ENCODE measurements at places on chromosomes 11 and 22.

GRCh38 chr22:28464127-28464526 lies 215.5 kb downstream of the TTC28 start:
- DNase-seq, result no peak

- DNase-seq, result no peak
Observed at GRCh38 chr22:47612311-47612910, 850.0 kb downstream of the TBC1D22A start.

GRCh38 chr22:19330865-19331418 lies 39.4 kb upstream of the CLTCL1 start:
- DNase-seq, result no peak

DNA sequence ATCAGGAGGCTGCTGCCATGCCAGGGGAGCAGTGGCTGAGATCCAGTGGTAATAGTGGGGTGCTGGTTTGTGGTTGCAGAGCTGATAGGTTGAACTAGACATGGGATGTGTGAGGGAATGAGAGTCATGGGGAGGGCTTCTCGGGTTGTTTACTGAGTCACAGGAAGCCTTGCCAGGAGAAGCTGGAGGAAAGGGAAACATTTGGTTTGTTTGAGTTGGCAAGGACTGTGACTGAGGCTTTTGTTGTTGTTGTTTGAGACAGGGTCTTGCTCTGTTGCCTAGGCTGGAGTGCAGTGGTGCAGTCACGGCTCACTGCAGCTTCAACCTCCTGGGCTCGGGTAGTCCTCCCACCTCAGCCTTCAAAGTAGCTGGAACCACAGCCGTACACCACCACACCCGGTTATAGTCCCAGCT lies 49.3 kb downstream of the CABIN1 start:
- no peak for DNase-seq

- DNase-seq, result no peak
Observed at GRCh38 chr11:13012056-13012661, 3.0 kb downstream of the RASSF10 start.

GRCh38 chr22:47128622-47129215 lies 366.3 kb downstream of the TBC1D22A start:
- no peak for DNase-seq

GRCh38 chr11:112697391-112698178 lies 263.6 kb upstream of the NCAM1 start:
- DNase-seq, result no peak

DNA sequence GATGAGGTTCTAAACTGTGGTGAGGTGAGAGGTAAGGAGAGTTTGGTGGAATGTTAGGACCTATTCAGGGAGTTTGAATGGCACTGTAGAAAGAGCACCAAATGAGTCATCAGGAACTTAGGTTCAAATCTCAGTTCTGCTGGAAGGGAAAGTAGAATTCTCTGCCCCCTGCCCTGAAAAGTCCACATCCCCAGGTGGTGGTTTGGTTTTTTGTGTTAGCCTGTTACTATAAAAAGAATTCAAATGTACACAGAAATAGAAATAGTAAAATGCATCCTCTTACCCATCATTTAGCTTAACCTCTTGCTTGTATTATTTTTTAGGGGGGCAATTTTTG lies 20.2 kb downstream of the PPFIBP2 start:
- DNase-seq, result no peak

- no peak for DNase-seq
Observed at GRCh38 chr11:125910226-125910849, 6.0 kb downstream of the DDX25 start.

DNA sequence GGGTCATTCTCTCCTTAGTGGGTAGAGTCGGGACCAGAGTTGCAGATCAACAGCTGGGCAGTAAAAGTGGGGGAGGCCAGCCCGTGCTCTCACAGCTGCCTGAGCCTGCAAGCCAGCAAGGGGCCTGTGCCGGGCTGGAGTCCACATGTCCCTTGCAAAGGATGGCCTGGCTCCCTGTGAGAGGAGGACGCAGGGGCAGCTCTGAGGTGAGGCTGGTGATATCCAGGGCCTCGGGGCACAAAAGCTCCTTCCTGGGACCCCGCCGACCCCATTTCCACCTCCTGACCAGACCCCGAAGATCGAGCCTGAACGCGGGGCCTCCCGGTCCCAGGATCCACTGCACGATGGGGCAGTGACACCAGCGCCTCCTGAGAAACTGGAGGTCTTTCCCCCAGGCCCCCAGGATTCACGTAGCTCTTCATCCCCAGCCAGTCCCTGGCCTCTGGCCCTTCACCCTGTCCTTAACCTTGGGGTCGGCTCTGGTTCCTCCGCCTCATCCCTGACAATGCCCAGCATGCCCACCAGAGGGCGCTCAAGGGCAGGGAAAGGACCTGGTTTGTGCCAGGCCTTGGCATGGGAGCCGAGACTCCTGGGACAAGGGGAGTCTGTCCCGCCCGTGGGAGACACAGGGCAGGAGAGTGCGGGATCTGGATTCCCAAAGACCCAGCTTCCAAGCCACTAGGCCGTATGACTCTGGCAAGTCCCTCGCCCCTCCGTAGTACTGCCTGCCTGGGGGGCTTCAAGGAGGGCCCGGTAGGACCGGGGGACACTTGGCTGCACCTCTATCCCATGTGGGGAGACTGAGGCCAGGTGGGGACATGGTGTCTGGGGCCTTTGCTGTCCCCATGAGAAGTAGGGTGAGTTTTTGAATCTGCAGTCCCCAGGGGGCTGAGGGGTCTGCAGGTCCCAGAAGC lies 17.8 kb upstream of the WNT7B start:
- no peak for DNase-seq

- DNase-seq, result no peak
Observed at GRCh38 chr11:120186774-120187591, 23.8 kb upstream of the OAF start.

DNA sequence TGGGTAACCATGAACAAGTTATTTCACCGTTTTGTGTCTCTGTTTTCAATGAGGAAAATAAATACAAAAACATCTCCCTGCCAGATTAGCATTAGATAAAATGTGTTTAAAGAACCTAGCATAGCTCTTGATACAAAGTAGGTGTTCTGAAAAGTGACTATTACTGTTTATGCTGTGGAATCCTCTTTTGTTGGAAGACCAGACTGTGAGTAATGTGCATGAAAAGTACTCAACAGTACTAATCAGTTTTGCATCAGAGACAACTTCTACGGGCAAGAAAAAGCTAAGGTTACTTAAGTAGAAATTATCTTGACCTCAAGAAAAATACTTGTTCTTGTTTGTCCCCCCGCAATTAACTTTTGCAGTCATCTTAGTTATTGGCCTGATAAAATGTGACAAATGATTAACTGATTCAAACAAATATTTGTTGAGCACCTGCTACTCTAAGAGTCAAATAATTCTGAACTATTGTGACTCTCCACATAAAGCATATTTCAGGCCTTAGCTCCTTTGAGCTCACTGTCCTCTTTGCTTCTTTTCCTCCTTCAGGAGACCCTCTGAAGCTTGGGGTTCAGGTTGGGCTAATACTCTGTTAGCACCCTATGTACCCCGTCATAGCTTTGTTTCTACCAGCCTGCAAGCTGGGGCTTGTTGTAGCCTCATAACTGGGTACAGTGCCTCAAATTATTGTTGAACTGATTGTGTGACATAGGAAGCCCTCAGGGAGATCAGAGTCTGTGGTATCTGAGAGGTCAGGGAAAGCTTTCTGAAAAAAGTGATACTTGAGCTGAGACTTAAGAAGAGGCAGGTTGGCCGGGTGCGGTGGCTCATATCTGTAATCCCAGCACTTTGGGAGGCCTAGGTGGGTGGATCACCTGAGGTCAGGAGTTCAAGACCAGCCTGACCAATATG lies 24.5 kb downstream of the DIXDC1 start:
- no peak for DNase-seq

DNA sequence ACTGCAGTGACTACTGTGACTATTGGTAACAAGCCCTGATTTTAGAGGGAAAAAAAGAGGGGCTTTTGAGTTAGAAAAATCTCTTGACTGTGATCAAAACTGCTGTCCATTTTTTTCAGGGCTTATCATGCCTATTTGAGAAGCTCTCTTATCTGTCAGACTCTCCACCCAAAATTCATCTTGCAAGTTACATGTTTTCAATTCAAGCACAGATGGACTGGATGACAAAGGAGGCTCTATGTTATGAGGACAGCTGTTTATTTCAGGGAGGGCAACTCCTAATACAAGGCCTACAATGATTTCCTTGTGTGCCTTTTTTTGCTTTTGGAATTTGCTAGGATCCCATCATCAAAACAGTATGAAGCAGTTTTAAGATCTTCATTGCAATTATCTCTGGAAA lies 35.2 kb upstream of the USP47 start:
- DNase-seq, result no peak

GRCh38 chr11:112057170-112057569 lies 16.6 kb downstream of the PIH1D2 start:
- no peak for DNase-seq

DNA sequence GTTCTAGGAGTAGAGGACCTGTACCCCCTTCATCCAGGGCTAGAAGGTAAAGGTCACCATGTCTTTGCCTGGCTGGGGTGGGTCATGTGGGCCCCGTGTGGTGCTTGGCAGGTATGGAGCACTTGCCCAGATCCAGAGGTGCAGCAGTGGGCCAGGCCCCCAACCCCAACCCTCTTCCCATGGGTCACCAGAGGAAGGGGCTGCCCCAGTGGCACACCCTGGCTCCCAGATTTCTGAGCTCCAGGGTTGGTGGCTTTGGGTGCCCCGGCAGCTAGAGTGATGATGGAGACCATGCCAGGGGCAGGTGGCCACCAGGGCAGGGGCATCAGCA lies 2.4 kb upstream of the GP1BB start:
- DNase-seq, result no peak

- no peak for DNase-seq
Observed at GRCh38 chr11:34416766-34417165, 22.0 kb upstream of the CAT start.

GRCh38 chr11:47152953-47153950 lies 23.4 kb downstream of the ARFGAP2 start:
- DNase-seq, result no peak

DNA sequence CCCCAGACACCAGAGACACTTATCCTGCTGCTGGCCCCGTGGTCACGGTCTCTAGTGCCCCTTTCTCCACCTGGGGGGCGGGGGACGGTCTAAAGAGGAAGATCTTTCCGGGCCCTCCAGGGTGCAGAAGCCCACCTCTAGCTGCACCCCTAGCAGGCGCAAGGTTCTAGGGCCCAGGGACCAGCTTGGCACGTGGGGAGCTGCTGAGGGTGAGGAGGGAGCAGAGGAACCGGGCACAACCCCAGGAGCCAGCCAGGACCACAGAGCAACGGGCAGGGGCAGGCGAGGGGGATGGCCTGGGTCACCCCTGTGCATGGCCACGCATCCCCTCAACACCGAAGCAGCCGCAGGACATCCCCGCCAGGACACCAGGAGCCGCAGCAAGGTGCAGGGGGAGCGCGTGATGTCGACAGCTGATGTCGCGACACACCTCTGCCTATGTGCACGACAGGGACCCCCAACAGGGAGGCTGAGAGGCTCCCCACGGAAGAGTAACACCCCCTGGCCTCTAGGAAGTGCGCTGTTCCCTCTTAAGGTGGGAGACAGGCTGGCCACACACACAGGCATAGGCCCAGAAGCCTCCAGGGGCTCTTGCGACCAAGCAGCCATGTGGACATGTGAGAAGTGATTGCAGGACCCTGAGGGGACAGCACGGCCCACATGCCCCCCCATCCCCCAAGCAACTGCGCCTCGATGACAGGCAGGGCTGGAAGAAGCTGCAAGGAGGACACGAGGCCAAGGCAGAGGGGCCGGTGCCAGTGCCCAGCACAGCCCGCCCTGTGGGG lies 5.1 kb downstream of the LRFN4 start:
- DNase-seq, result no peak

DNA sequence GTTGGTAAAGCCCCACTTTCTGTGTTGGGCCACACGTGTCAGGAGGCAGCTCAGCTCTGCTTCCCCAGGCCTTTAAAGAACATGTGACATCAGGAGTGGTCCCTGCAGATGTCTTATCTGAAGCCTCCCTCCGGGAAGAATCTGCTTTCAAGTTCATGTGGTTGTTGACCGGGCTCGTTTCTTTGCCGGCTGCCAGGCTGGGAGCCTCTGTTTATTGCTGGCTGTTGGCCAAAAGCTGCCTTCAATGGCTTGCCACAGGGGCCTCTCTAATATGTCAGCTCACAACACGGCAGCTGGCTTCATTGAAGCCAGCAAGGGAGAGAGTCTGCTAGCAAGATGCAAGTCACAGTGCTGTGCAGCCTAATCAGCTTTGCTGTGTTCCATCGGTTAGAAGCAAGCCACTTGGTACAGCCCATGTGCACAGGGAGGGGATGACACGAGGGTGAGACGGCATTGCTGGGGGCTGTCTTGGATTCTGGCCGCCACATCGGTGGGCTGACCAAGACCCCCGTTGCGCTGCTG lies 14.6 kb downstream of the MRGPRF start:
- DNase-seq, result no peak

- DNase-seq, result no peak
Observed at GRCh38 chr11:12287374-12288211, 89.8 kb upstream of the PARVA start.

GRCh38 chr11:2548596-2548995 lies 103.8 kb downstream of the KCNQ1 start:
- no peak for DNase-seq

- DNase-seq, result no peak
Observed at GRCh38 chr22:46145361-46145851, 4.9 kb upstream of the PPARA start.

DNA sequence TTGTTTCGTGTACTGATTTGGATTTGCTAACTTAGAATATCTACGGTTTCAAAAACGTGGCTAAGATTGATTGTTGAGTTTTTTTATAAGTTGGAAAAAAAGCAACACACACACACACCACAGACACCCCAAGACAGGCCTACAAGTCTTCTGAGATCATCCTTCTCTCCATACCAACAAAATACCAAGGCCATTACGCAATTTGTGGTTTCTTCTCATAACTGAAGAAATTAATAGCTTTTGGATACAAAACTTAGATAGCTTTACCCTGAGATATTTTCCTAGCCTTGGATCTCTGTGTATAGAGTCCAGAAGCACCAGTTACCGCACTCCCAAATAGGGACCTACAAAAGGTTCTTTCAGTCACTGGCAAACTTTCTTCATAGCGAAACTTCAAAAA lies 113.6 kb downstream of the SIK3 start:
- DNase-seq, result no peak

GRCh38 chr11:21774212-21774611 lies 418.7 kb upstream of the ANO5 start:
- DNase-seq, result no peak

DNA sequence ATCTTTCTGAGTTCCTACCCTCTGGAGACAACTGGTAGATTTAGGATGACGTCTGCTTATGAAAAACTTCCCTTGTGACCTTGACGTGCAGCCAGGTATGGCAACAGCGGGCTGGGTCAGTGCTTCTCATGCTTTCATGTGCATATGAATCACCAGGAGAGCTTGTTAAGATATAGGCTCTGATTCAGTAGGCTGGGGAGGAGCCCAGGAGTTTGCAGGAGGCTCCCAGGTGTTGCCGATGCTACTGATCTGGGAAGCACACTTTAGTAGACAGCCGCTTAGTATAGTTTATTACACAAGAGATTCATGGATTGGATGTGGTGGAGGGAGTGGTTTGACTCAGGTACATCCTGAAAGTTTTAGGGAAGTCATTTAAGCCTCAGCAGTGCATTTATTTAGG lies 23.8 kb downstream of the DIXDC1 start:
- DNase-seq, result no peak

- no peak for DNase-seq
Observed at GRCh38 chr11:36165621-36166397, 123.4 kb downstream of the COMMD9 start.
